ENCODE measurements at places on chromosomes 12 and 14. TPM values are rescaled to one million over a fixed set of nuclear protein-coding genes. Genes with fewer than 3 reads are reported as not detected.

GRCh38 chr14:76958020-76958979 is 70.2 kb downstream of the IRF2BPL start:
- no peak for DNase-seq

GRCh38 chr12:132205271-132206045 is 61.2 kb downstream of the NOC4L start:
- no peak for DNase-seq

- no peak for DNase-seq
Observed at GRCh38 chr14:42047421-42048055, 440.9 kb downstream of the LRFN5 start.

GPRC5D gene
- total RNA-seq: not detected

Measured in HepG2 (cell line).